ENCODE measurements at places on chromosomes 2 and 18. TPM values are rescaled to one million over a fixed set of nuclear protein-coding genes. Genes with fewer than 3 reads are reported as not detected.

GRCh38 chr18:45839414-45840395 is 14.2 kb downstream of the SIGLEC15 start:
- DNase-seq, result no peak
- H3K27ac ChIP-seq, result no peak overlapping the region
- no peaks in the 10 kb centered on the region for H3K36me3 ChIP-seq
- H3K4me1 ChIP-seq, result peaks cover 2% of the 10 kb centered on the region

- H3K27me3 ChIP-seq, result no peaks in the 10 kb centered on the region
- H3K4me1 ChIP-seq, result no peaks in the 10 kb centered on the region
- H3K36me3 ChIP-seq, result no peaks in the 10 kb centered on the region
- no peak for DNase-seq
Observed at GRCh38 chr2:211854832-211855231, 683.8 kb downstream of the ERBB4 start.

GRCh38 chr18:79987566-79987965 is 797 bp downstream of the TXNL4A start:
- DNase-seq, result no peak
- no peaks in the 10 kb centered on the region for H3K36me3 ChIP-seq
- H3K27ac ChIP-seq, result peak overlapping the region; percentile 97
- peaks cover 8% of the 10 kb centered on the region for H3K4me1 ChIP-seq
- H3K4me3 ChIP-seq, result peak overlapping the region; percentile 85

DNA sequence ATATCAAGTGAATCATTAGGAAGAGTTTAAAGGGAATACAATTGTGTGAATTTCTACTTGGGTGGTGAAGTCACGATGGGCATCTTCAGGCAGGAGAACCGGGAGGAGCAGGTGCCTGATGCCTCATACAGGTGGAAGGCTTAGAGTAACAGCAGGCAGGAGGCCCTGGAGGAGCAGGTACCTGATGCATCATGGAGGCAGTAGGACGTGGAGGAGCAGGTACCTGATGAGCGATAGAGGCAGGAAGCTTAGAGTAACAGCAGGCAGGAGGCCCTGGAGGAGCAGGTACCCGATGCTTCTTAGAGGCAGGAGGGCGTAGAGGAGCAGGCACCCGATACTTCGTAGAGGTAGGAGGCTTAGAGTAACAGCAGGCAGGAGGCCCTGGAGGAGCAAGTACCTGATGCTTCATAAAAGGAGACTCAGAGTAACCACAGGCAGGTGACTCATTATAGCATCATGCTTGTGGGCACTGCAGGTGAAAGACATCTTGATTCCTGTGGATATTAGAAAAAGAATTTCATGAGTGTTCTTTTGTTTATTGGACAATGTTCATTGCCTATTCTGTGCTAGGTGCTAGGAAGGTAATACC is 133.9 kb downstream of the ATP9B start:
- no peak overlapping the region for H3K27ac ChIP-seq
- peaks cover 5% of the 10 kb centered on the region for H3K36me3 ChIP-seq

GRCh38 chr2:14358774-14359173 is 273.7 kb upstream of the LRATD1 start:
- H3K36me3 ChIP-seq, result no peaks in the 10 kb centered on the region
- no peaks in the 10 kb centered on the region for H3K27me3 ChIP-seq
- no peaks in the 10 kb centered on the region for H3K4me1 ChIP-seq
- H3K4me3 ChIP-seq, result no peak overlapping the region

NPHP1 gene
- total RNA-seq, result 9.8 TPM

GRCh38 chr2:216491793-216492596 is 6.6 kb upstream of the RPL37A start:
- H3K4me3 ChIP-seq, result no peak overlapping the region
- H3K4me1 ChIP-seq, result no peaks in the 10 kb centered on the region
- no peaks in the 10 kb centered on the region for H3K27me3 ChIP-seq
- DNase-seq, result no peak

DNA sequence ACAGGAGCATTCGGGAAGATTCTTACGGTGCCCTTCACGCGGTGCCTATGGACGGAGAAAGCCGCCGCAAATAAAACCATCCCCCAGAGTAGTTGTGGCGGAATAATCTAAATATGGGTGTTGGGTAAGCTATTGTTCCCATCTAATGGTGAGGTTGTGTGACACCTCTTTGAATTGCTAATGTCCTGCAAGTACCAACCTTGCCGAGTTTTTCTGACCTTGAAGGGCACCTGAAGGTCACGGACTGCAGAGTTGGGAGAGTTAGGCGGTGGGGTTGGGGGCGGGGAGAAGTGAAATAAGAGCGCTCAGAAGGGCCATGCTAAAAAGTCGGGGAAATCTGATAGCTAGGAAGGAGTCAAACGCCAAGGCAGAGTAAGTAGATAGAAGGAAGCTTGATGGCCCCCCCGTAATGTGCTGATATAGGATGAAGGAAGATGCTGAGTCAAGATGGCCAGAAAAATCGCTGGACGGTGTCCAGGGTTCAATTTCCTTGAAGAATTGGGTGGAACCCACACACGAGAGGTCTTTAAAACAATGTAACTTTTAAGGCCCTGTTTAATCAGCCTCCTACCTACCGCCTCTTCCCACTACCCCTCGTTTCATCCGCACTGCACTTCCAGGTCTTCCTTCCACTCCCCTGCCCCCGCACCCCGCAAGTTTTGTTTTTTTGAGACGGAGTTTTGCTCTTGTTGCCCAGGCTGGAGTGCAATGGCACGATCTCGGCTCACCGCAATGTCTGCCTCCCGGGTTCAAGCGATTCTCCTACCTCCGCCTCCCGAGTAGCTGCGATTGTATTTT is 600 bp downstream of the KATNAL2 start:
- H3K27me3 ChIP-seq, result no peaks in the 10 kb centered on the region
- no peaks in the 10 kb centered on the region for H3K36me3 ChIP-seq
- H3K4me1 ChIP-seq, result no peaks in the 10 kb centered on the region
- DNase-seq, result no peak

- peak overlapping the region; percentile 90 for H3K27ac ChIP-seq
- no peaks in the 10 kb centered on the region for H3K27me3 ChIP-seq
- no peak overlapping the region for H3K4me3 ChIP-seq
- H3K4me1 ChIP-seq, result peaks cover 42% of the 10 kb centered on the region
- peak; percentile 63 for DNase-seq
Observed at GRCh38 chr2:239220981-239221396, 179.8 kb downstream of the HDAC4 start.

- no peak overlapping the region for H3K27ac ChIP-seq
- no peaks in the 10 kb centered on the region for H3K4me1 ChIP-seq
- DNase-seq, result no peak
Observed at GRCh38 chr2:27549303-27549702, 33.5 kb upstream of the ZNF512 start.

DNA sequence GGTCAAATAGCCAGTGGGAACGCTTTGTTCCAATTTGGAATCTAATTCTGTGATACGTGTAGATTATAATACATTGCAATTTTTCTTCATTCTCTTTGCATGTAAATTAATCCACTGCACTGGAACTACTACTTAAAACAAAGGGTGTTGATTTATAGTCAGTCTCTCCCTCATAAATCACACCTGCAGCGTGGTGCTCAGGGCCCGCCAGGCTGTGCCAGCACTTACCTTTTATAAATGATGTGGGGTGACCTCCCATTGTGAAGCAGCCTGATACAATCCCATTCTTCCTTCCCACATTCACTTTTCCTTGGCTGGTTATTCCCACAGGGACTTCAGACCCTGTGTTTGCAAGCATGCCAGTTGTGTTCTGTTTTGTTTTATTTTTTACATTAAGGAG is 302.3 kb upstream of the ID2 start:
- no peaks in the 10 kb centered on the region for H3K27me3 ChIP-seq
- no peaks in the 10 kb centered on the region for H3K36me3 ChIP-seq
- H3K27ac ChIP-seq, result no peak overlapping the region
- H3K4me1 ChIP-seq, result no peaks in the 10 kb centered on the region

DNA sequence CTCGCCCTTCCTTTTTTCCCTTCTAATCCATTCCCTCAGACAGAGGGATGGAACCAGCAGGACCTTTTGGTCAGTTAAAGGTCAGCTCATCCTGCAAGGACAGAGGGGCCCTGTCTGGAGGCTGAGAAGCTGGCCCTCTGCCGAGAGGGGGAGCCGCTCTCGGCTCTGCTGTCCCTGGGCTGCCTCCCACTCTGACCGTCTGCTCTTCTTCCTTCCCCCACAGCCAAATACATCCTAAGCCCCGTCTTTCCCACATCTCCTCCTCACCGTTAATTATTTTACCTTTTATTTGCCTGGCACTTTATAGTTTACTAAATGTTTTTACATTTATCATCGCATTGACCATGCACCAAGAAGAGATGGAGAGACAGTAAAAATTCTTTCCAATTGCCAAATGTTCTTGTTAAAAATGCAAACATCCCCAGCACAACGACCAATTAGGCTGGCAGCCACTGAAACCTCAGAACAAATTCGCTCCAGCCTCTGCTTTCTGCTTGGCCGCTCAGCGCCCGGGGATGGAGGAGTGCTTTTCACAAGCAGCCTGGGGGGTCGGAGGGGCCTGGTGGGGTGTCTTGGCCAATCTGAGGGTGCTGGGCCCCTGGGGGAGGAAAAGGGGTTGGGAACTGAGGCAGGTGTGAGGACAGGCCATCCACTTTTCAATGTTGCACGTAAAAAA is 123.7 kb downstream of the TNS1 start:
- no peak for DNase-seq
- H3K27ac ChIP-seq, result peak overlapping the region; percentile 56
- no peak overlapping the region for H3K4me3 ChIP-seq
- peaks cover 53% of the 10 kb centered on the region for H3K4me1 ChIP-seq
- no peaks in the 10 kb centered on the region for H3K27me3 ChIP-seq

DNA sequence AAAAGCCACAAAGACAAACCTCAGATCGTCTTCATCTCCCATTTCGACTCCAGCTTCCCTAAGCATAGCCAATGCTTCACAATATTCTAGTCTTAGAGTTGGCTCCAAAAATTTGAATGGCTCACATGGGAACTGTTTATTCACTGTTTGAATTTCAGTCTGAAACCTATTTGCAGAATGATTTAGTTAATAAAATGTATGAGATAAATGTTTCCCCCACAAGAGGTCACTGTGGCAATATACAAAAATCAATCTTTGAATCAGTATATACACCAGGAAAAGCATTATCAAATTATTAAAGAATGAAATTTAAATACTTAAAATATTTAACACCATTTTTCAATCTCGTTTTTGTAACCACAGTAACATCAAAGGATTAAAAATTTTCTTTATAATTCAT is 40.0 kb upstream of the MCM6 start:
- peaks cover 6% of the 10 kb centered on the region for H3K36me3 ChIP-seq
- no peaks in the 10 kb centered on the region for H3K4me1 ChIP-seq
- H3K27me3 ChIP-seq, result no peaks in the 10 kb centered on the region
- H3K4me3 ChIP-seq, result no peak overlapping the region

- peaks cover 13% of the 10 kb centered on the region for H3K36me3 ChIP-seq
- H3K27me3 ChIP-seq, result no peaks in the 10 kb centered on the region
- DNase-seq, result no peak
- H3K4me3 ChIP-seq, result no peak overlapping the region
- H3K4me1 ChIP-seq, result no peaks in the 10 kb centered on the region
Observed at GRCh38 chr2:32671885-32672533, 44.2 kb downstream of the TTC27 start.

DNA sequence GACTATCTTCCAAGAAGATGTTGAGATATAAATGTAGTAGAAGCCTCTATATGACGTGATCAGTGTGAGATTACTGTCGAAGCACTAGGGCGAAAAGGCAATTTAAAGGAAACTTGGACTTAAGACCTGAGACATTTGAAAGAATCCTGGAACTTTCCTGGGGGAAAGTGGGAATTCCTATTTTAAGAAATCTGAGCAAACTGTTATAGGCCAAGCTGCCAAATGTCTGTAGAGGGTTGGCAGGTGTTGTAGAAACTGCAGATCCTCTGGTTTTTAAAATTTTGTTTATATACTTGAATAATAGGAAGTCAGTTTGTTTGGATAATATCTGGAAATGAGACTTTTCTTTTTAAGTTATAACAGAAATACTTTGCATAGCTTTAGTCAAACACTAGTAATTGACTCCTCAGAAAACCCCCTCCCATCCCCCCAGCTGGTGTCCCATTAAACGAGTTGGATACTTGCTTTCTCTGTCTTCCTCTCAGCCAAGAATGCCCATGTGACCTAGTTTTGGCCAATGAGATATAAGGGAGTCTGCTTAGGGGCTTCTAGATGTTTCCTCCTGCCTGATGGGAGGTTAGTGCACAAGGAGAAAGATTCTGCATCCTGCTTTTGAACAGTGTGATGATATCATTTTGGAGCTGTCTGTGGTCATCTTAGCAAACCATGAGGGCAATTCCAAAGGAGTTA is 61.2 kb downstream of the MOGAT1 start:
- peak overlapping the region; percentile 89 for H3K27ac ChIP-seq
- no peak overlapping the region for H3K4me3 ChIP-seq
- no peaks in the 10 kb centered on the region for H3K36me3 ChIP-seq
- no peaks in the 10 kb centered on the region for H3K27me3 ChIP-seq

- no peaks in the 10 kb centered on the region for H3K36me3 ChIP-seq
- no peak overlapping the region for H3K4me3 ChIP-seq
- H3K4me1 ChIP-seq, result no peaks in the 10 kb centered on the region
- DNase-seq, result no peak
- H3K27ac ChIP-seq, result no peak overlapping the region
- H3K27me3 ChIP-seq, result no peaks in the 10 kb centered on the region
Observed at GRCh38 chr2:225948903-225949302, 549.4 kb downstream of the NYAP2 start.

GRCh38 chr2:1170241-1170640 is 219.6 kb downstream of the SNTG2 start:
- H3K4me1 ChIP-seq, result no peaks in the 10 kb centered on the region
- no peak overlapping the region for H3K4me3 ChIP-seq
- H3K27ac ChIP-seq, result no peak overlapping the region
- DNase-seq, result no peak

EFEMP1 gene
- 1,320 TPM for total RNA-seq

ZNF521 gene
- total RNA-seq, result 41.6 TPM

DNA sequence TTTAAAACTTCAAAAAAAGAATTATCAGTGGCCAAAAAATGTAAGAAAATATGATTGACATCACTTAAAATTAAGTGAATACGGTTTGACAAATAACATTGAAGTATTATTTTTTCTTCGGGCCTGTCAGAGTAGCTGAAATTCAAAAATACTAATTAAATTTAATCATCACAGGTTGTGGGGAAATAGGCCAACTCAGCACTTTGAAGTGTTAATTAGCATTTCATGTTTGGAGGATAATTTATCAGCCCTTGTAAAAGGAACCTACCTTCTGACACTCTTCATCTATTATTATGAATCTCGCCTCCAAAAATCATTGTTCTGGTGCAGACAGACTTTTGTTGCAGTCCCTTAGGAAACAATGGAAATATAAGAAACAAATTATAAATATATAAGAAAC is 17.6 kb upstream of the OR6B3 start:
- DNase-seq, result no peak
- H3K4me3 ChIP-seq, result no peak overlapping the region
- H3K36me3 ChIP-seq, result no peaks in the 10 kb centered on the region
- no peak overlapping the region for H3K27ac ChIP-seq
- H3K4me1 ChIP-seq, result no peaks in the 10 kb centered on the region
- no peaks in the 10 kb centered on the region for H3K27me3 ChIP-seq

IL37 gene
- not detected for total RNA-seq

ANKRD62 gene
- not detected for total RNA-seq

GMCL1 gene
- total RNA-seq, result 10.4 TPM

DNA sequence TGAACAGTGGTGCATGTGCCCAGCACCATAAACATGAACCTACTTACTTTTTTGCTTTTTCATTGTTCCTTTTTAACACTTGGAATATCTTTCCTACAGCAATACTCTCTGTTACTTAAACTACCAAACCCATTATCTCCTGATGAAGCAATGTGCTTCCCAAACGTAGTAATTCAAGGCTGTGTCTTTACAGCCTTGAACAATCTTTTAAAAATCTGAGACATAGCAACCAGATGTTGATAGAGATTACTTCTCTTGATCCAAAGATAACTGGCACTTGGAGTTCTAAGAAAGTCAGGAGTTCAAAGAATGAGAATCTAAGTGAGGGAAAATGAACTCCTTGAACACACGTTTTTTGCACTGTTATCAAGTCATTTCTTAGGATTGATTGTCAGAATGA is 40.4 kb downstream of the ATP8B1 start:
- peaks cover 2% of the 10 kb centered on the region for H3K4me1 ChIP-seq
- H3K27ac ChIP-seq, result peak overlapping the region; percentile 20
- no peak overlapping the region for H3K4me3 ChIP-seq
- peaks cover 8% of the 10 kb centered on the region for H3K36me3 ChIP-seq
- no peaks in the 10 kb centered on the region for H3K27me3 ChIP-seq

Data from ascending aorta (tissue), 2 donors.